Esophagus muscularis mucosa (tissue), 4 donors: ENCODE measurements at places on chromosomes 5 and 9. TPM values are rescaled to one million over a fixed set of nuclear protein-coding genes. Genes with fewer than 3 reads are reported as not detected.

WNT8A gene
- not detected for total RNA-seq

CCDC187 gene
- total RNA-seq, result not detected

DMRTA1 gene
- total RNA-seq, result 1.3 TPM

GNA14 gene
- total RNA-seq, result 4.7 TPM
